ENCODE measurements at places on chromosomes 11 and 22.

DNA sequence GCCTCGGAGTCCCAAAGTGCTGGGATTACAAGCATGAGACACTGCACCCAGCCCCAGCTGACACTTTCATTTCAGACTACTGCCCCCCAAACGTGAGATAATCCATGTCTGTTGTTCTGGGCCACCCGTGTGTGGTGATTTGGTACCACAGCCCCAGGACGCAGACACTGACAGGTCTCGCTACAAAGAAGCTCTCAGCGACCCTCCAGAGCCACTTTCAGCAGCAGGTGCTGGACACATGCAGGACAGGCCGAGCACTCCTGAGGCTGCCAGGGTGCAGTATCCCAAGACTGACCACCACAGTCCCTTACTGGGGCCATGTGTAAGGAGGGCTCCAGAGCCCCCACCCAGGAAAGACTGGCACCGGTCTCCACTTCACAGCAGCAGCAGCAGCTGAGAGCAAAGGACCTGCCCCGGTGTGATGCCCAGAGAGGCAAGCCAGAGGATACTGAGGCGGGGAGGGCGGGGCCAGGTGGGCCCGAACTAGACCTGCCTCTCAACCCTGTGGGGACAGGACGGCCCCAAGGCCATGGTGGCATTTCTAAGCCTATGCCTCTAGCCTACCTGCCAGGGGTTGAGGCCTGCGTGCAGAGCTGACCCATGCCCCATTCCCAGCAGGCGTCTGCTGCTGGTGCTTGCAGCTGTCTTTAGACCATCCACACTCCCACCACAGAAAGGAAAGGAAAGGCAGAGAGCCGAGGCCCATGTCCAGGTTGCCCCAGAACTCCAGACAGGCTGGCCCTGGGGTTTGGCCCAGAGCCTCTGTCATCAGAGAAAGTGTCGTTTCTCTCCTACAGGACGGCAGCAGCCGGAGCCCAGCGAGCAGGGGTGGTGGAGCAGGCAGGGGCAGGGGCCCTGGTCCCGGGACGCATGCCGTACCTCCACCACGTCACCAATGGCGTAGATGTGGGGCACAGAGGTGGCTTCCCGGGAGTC lies 28.0 kb upstream of the GNB1L start:
- no peak for DNase-seq

DNA sequence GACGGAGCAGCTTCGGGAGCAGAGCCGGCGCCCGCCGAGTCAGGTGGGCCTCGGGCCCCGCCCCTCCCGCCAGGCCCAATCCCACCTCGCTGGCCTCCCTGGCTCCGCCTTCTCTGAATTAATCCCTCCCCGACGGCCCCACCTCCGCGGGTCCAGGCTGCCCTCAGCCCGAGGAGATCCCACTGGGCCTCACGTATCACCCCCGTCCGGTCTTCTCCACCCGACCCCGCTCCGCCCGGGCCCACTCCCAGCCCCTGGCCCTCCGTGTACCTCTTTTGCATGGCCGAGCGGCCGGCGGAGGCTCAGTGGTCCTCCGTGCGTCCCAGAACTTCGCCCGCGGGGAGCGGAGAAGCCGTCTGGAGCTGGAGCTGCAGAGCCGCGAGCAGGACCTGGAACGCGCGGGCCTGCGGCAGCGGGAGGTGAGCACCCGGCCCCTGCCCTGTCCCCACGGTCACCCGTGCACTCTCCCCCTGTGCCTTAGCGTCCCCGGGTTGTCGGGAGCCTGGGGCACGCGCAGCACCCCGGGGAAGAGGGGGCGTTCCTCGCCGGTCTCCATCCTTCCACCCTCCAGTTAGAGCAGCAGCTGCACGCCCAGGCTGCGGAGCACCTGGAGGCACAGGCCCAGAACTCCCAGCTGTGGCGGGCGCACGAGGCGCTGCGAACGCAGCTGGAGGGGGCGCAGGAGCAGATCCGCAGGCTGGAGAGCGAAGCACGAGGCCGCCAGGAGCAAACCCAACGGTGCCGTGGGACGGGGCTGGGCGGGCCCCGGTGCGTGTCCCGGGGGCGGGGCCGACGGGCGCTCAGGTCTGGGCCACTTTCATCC lies 2.2 kb upstream of the CD151 start:
- DNase-seq, result no peak

- no peak for DNase-seq
Observed at GRCh38 chr11:131408025-131408640, 37.7 kb downstream of the NTM start.

DNA sequence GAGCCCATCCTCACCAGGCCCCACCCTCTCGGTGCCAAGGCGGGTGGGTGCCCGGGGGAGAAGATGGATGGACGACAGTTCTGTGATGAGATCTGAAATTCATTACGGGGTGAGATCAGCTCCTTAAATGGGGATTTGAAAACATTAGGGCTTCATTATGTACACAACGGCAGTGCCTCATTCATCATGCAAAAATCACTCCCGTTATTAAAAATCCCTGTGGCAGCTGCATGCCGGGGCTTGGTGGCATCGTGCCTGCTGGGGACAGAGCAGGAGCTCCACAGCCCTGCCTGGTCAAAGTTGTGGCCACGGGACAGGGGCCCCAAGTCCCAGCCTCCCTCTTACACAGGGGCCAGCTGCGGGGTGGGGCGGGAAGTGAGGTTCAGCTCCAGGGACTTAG lies 20.2 kb downstream of the OTUB1 start:
- no peak for DNase-seq

DNA sequence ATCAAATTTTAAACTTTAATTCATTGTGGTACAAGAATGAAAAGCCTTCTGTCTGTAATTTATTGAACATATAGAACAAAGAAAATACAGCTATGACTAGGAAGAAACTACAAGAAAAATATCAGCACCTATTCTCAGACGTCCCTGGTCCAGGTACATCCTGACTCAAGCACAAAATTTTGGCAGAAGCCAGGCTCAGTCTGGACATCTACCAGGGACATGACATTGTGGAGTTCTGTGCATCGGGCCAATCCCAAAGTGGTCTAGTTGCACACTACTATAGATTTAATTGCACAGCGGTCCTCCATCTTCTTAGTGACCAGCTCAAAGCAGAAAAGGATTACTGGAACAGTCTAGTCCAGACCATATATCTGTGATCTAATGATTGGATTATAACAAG lies 15.7 kb upstream of the CD59 start:
- DNase-seq, result no peak

- DNase-seq, result no peak
Observed at GRCh38 chr11:67496113-67496512, 9.1 kb downstream of the PITPNM1 start.

DNA sequence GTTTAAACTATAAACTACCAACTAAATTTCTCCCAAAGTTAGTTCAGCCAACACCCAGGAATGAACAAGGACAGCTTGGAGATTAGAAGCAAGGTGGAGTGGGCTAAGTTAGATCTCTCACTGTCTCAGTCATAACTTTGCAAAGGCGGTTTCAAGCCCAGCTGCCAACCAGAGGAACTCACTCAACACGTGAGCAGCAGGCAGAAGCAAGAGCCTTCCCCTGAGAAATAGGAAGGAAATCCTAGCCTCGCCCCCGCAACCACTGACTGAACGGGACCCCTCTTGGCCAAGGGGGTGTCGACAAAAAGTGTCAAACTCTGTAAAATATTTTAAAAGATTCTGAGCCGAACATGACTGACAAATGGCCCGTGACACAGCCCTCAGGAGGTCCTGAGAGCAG lies 4.4 kb upstream of the KRTAP5-9 start:
- no peak for DNase-seq

DNA sequence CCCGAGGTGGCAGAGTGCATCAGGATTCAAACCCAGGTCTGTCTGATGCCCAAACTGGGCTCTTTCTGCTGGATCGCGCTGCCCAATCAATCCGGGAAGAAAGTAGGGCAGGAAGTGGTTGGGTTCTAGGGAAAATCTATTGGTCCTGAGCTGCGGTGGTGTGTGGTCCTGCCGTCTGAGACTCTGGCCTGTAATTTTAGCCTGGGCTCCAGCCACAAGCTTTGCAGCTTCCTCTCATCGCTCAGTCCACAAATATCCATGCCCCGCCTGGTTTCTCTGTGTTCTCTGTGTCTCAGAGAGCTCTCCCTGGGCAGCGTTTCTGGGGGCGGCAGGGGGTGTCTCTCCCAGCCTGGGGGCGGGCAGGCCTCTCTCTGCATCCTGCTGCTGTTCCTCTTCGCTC lies 18.7 kb downstream of the CACNG2 start:
- no peak for DNase-seq

DNA sequence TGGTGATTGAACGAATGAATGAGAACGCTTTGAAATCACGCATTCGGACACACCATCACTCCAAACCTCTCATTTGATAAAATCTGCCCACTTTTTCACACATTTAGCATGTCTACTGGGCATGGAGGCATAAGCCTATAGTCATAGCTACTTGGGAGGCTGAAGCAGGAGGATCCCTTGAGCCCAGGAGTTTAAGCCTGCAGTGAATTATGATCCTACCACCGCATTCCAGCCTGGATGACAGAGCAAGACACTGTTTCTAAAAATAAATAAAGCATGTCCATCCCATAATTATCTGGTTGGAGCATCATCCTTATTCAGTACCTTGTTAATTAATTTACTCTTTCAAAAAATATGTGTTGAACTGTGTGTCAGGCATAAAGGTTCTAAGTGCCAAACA lies 3.3 kb upstream of the PICALM start:
- no peak for DNase-seq

DNA sequence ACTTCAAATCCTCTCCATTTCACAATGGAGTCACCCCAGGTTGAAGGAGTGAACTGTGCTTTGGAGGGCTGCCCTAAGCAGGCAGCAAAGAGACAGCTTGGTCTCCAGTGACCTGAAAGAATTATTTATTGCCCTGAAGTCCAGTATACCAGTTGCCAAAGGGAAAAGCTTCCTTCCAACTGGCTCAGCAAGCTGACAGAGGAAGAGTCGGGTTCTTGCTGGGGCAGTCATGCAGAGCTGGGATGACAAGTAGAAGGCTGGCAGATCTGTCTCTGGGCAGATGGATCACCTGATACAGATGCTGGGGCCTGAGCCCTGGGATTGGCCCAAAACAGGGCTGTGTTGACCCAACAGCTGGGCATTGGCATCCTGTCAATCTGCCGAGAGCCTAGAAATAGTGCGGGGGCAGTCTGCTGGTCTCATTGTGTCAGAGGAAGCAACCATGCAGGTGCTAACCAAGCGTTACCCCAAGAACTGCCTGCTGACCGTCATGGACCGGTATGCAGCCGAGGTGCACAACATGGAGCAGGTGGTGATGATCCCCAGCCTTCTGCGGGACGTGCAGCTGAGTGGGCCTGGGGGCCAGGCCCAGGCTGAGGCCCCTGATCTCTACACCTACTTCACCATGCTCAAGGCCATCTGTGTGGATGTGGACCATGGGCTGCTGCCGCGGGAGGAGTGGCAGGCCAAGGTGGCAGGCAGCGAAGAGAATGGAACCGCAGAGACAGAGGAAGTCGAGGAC lies at the start of gene THRSP:
TSS of gene THRSP (plus strand) at position 422 of the 742 bp plus-strand sequence. CDS start at position 443, 21 bp downstream.
- DNase-seq, result no peak

DNA sequence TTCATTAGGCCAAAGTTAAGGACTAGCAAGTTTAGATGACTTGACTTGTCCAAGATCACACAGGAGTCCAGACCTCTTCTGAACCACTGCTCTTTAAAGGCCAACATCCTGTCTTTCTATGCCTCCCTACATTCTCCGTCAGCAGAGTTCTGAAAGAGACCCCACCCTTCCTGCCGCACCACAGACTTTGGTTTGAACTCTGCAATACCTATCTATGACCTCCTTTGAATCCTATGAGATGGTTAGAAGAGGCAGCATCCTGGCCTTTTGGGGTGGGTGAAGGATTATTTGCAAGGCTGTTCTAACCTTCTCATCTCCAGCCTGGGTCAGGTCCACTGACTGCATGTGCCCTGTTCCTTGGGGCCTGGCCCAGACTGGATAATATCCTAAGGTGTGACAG lies 4.3 kb upstream of the RRM1 start:
- no peak for DNase-seq

DNA sequence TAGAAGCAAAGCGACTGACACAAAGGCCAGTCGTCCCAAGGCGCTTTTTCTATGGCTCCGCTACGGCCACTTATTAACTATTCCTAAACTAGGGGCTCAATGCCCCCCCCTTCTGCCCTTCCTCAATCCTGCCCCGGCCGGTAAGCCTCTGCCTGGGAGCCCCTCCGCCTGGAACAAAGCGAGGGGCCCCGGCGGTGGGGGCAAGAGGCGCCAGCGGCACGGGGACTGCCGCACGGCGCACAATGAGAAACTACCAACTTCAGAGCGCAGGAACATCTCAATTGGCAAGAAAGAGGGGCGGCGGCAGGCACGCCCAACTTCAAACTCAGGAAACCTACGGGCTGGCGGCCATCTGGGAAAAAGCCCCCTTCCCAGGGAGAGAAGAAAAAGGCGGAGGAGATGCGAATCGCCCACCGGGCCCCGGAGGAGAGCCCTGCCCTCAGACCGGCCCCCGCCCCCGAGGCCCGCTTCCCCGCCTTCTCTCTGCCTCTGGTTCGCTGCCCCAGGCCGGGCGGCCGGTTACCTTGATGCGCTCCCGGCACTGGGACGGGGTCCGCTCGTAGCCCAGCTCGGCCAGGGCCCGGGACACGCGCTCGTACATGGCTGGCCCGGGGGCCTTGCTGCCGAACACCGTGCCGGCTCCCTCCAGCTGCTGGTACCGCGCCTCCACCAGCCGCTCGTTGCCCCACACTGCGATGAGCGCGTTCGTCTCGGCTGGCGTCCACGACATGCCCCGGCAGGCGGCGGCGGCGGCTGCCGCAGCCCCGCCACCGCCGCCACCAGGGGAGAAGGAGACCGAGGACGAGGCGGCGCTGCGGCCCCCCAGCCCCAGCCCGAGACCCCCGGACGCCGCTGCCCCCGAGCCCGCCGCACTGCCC lies 619 bp downstream of the MSANTD2 start:
- DNase-seq, result no peak

DNA sequence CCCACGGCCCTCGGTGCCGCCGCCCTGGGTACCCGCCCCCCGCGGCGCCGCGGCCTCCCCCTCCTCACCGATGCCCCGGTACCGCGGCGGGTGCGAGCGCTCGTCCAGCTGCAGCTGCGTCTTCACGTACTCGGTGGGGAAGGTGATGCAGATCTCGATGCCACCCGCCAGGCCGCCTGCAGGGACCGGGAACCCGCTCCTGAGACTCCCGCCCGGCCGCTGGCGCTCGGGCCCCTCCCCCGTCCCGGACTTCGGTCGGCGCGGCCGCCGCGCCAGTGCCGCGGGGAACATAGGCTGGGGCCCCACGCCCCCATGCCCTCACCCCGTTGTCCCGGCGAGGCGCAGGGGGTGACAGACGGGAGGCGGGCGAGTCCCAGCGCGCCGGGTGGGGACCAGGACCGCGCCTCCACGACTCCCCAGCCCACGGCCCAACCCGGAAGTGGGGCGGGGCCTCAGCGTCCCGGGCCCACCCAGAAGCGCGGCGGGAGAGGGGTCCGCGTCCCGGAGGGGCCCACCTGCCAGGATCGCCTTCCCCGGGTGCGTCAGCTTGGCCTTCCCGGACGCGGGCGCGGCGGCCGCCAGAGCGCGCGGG lies 375 bp downstream of the SLC25A1 start:
- no peak for DNase-seq

GRCh38 chr22:43387815-43388214 lies 24.0 kb upstream of the MPPED1 start:
- DNase-seq, result no peak

GRCh38 chr22:28230671-28231070 lies 311.6 kb upstream of the PITPNB start:
- no peak for DNase-seq
